ENCODE measurements at places on chromosomes 11 and 22.
A peak's percentile ranks its signal among the peaks of the same experiment; 100 is the strongest.

- no peak for DNase-seq
Observed at GRCh38 chr11:128648711-128649110, 45.2 kb upstream of the FLI1 start.

- no peak for DNase-seq
Observed at GRCh38 chr11:12871788-12872321, 137.3 kb upstream of the RASSF10 start.

GRCh38 chr11:11967669-11968510 is 40.5 kb downstream of the DKK3 start:
- no peak for DNase-seq

GRCh38 chr11:114215428-114215827 is 80.8 kb upstream of the NNMT start:
- DNase-seq = no peak

GRCh38 chr22:30318799-30319419 is 7.8 kb downstream of the TBC1D10A start:
- DNase-seq = no peak

GRCh38 chr11:123544631-123545375 is 109.6 kb downstream of the SCN3B start:
- no peak for DNase-seq

GRCh38 chr11:108781946-108782345 is 117.1 kb downstream of the DDX10 start:
- no peak for DNase-seq

- DNase-seq = no peak
Observed at GRCh38 chr11:83200035-83200434, 6.5 kb downstream of the ANKRD42 start.

DNA sequence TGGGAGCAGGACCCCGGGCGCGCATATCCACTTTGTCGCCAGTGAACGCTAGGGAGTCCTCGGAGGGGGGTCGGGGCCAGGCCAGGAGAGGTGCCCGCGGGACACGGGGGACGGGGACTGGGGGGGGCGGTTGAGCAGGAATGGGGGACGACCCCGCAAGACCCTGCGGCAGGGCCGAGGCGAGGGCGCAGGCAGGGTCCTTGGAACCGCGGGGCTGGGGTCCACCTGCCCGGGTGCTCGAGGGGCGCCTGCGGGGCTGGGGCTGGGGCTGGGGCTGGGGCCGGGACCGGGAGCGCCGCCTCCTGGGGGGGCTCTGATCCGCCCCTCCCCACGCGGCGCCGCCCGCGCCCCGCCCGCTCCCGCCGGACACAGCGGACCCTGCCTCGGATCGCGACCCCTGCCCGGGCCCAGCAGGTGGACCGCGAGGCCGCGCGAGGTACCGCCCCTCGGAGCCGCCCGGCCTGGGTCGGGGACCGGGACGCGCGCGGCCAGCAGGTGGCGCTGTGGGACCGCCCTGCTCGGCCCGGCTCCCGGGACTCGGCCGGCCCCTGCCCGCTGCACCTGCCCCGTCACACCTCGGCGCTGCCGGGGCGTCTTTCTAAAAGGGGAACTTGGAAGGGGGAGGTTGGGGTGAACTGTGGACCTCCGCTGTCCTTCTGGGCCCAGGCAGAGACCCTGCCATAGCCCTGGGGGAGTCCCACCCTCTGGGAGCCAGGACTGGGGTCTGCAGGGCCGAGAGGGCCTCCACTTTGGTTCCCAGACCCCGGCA is 11.0 kb downstream of the CRELD2 start:
- peak; percentile 95 for DNase-seq

DNA sequence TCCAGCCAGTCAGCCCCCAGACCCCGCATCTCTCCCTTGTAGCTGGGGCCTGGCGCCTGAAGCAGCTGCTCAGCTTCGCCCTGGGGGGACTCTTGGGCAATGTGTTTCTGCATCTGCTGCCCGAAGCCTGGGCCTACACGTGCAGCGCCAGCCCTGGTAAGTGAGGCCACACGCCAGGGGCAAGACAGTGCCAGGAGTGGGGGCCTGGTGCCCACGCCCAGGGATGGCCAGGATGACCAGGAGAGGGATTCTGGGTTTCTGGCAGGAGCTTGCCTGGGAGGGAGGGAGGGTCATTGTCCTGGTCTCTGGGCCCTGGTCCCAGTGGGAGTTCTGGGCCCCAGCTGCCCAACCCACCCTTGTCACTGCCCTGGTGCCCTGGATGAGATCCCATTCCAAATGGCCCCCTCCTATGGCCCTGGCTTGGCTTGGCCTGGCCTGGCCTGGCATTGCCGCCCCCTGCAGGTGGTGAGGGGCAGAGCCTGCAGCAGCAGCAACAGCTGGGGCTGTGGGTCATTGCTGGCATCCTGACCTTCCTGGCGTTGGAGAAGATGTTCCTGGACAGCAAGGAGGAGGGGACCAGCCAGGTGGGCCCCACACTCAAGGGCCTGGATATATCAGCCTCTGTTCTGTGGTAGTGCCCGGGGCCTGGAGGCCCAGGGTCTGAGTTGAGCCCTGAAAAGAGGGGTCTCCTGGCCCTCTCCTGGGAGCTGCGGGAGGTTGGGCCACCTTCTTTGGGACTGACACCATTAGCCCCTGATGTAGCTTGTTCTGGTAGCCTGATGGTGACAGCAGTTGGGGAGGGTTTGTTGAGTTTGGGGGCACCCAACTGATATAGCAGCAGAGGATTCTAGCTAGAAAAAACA is 3.7 kb downstream of the SLC39A13 start:
- peak; percentile 90 for DNase-seq

DNA sequence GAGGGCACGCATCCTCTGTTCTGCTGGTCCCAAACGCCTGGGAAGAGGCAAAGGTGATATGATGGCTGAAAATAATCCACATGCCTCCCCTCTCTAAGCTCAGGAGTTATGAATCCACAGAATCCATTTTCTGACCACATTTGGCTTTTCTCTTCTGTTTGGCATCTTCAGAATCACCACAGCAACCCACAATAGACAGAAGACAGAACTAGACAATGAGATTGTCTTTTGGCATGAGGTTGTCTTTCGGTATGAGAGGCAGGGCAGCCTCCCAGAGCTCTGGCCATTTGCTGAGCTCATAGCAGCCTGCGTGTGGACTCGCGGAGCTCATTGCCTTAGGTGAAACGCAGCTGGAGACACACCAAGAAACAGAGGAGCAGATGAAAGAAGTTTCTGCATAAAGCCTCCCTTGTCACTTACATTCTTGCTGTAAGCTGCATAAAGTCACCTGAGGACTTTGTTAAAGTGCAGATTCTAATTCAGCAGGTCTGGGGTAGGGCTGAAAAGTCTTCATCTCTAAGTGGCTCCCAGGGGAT is 868.0 kb downstream of the NTM start:
- no peak for DNase-seq

DNA sequence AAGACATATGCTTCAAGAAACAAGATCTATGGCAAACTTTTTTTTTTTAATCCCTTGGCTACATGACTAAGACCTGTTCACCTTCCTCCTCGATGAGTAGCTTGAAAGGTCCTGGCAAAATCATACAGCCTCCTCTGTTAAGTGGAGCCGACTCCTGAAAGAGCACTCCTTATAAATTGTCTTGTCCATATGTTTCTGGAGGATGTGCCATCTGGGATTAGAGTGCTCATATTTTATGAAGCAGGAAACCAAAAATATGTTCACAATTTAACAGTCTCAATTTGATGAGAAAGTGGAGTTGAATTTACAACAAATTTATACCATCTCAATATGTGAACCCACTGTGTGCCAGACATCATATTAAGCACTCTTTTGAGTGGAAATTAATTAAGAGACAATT is 912.1 kb upstream of the FAT3 start:
- no peak for DNase-seq

GRCh38 chr11:78227921-78228320 is 39.2 kb downstream of the USP35 start:
- DNase-seq = no peak

GRCh38 chr22:30001459-30001858 is 78.8 kb upstream of the HORMAD2 start:
- DNase-seq = no peak

DNA sequence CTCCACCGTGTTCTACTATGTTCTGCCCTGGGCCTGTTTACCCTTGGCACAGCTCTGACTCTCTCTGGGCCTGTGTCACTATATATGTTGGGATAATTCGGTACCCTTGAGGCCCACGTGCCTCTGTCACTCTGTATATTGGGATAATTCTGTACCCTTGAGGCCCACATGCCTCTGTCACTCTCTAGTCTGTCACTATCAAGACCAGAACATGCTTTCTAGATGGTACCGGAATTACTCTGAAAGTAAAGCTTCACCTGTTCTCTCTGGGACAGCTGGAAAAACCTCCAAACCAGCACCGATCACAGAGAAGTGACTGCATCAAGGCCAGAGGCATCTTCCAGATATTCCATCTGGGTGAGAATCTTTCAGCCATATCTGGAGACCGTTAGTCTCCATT is 9.3 kb upstream of the FCHSD2 start:
- DNase-seq = no peak

GRCh38 chr11:90310210-90310609 is 87.4 kb upstream of the CHORDC1 start:
- no peak for DNase-seq

DNA sequence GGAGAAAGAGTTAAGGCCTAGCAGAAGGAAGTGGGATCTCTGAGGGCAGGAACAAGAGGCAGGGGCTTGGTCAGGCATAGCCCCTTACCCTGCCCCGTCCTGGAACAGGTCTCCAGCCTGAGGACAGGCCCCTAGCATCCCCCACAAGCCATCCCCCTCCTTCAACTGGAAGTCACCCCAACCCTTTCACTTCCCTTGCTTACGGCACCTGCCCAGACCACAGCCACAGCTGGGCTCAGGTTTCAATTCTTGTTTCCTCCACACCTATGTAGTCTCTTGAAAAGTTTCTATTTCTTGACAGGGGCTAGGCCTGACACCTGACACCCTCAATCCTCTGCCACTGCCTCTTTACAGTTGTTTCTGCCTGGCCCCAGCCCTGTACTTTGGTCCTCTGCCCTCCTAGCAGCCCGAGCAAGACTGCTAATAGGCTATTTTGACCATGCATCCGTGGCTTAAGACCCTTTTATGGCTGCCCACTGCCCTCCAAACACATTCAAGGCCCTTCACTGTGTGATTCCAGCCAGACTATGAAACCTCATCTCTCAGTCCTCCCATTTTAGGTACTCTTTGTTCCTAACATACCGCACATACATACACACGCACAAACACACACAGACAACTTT is 10.9 kb upstream of the FCHSD2 start:
- peak; percentile 88 for DNase-seq

DNA sequence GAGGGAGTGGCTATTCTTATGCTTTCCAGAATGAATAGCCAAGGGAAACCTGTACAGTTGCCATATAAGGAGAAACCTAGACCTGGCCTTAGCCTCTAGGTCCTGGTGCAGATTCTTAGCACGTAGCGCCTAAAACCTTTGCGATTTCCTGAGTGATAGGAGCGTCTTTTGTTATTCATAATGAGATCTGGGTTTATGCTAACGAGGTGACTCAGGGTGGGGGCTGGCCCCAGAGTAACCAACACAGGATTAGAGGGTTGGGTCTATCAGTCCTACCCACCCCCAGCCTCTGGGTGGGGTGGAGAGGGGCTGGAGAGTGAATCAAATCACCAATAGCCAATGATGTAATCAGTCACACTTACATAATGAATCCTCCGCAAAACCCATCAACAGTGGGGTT is 73.4 kb upstream of the PARVG start:
- DNase-seq = no peak

DNA sequence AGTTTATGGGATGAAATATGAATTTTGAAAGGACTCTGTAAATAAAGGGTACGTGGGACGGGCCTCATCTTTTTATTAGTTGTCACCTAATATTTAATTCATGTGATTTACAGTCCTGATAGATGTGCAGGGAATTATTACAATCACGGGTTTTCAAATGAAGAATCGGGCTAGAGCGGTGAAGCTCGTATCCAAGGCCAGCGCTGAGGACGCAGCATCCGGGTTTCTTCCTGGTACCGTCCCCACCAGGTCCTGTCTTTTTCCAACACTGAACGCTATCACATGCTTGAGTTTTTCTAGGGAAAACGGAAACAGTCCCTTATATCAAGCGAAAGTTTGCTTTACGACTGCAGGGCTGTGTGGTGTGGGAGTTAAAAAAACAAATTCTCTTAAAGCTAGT is 787 bp downstream of the SMDT1 start:
- peak; percentile 77 for DNase-seq

DNA sequence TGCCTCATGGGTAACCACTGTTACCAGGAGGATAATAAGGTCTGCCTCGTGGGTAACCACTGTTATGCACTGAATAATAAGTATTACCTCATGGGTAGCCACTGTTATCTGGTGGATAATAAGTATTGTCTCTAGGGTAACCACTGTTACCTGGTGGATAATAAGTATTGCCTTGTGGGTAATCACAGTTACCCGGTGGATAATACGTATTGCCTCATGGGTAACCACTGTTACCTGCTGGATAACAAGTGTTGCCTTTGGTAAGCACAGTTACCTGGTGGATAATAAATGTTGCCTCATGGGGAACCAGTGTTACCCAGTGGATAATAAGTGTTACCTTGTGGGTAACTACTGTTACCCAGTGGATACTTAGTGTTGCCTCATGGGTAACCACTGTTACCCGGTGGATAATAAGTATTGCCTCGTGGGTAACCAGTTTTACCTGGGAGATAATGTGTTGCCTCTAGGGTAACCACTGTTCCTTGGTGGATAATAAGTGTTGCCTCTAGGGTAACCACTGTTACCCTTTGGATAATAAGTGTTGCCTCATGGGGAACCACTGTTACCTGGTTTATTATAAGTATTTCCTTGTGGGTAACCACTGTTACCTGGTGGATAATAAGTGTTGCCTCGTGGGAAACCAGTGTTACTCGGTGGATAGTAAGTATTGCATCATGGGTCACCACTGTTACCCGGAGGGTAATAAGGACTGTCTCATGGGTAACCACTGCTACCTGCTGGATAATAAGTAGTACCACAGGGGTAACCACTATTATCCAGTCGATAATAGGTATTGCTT is 10.6 kb upstream of the NXPE4 start:
- no peak for DNase-seq

GRCh38 chr22:30832407-30832987 is 136.1 kb downstream of the MORC2 start:
- no peak for DNase-seq

DNA sequence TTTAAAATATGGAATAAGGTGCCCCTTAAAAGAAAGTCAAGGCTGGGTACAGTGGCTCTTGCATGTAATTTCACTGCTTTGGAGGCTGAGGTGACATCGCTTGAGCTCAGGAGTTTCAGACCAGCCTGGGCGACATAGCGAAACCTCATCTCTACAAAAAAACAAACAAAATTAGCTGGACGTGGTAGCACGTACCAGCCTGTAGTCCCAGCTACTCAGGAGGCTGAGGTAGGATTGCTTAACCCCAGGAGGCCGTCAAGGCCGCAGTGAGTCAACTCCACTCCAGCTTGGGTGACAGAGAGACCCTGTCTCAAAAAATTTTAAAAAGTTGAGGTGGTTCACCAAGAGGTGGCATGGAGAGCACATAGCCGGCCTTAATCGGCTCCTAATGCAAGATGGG is 17.7 kb upstream of the ADORA2A start:
- DNase-seq = no peak

GRCh38 chr11:72778535-72779494 is 15.0 kb downstream of the STARD10 start:
- DNase-seq = no peak

- peak; percentile 58 for DNase-seq
Observed at GRCh38 chr11:94545264-94546161, 1.8 kb downstream of the FUT4 start.

Data from activated CD4-positive, alpha-beta T cell treated with anti-CD3 and anti-CD28 coated beads, Interleukin-2, amount 10 ng/mL, durations not matched to agents 24 days and 14 days (primary cell).